ENCODE measurements at places on chromosomes 2 and 18. TPM values are rescaled to one million over a fixed set of nuclear protein-coding genes. Genes with fewer than 3 reads are reported as not detected.

- peaks cover 22% of the 10 kb centered on the region for H3K27me3 ChIP-seq
- peak; percentile 75 for DNase-seq
- peaks cover 7% of the 10 kb centered on the region for H3K4me1 ChIP-seq
- no peak overlapping the region for H3K27ac ChIP-seq
- H3K4me3 ChIP-seq, result peak overlapping the region; percentile 77
Measured at GRCh38 chr2:72142570-72143440, 4.9 kb downstream of the CYP26B1 start.

DNA sequence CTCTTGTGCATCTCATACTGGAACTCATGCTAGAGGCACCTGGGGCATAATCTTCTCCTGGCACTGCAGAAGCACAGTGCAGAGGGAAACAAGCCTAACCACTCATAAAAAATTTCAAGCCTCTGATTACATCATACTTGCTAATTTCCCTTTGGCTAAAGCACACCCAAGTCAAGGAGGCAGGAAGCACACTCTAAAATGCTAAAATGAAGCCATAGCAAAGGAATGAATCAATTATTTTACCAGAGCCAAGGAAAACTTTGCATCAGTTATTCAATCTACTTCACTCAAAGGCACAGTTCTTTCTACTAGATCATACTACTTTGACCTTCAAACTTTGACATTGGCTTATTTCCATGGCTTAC lies 79.6 kb upstream of the SPOPL start:
- H3K27me3 ChIP-seq, result peaks cover 2% of the 10 kb centered on the region
- H3K4me3 ChIP-seq, result no peak overlapping the region
- no peak overlapping the region for H3K27ac ChIP-seq
- H3K4me1 ChIP-seq, result no peaks in the 10 kb centered on the region

GRCh38 chr2:238376884-238377391 lies 49.8 kb upstream of the ASB1 start:
- DNase-seq, result no peak
- peaks cover 9% of the 10 kb centered on the region for H3K36me3 ChIP-seq
- peaks cover 18% of the 10 kb centered on the region for H3K4me1 ChIP-seq
- H3K4me3 ChIP-seq, result no peak overlapping the region
- peaks cover 2% of the 10 kb centered on the region for H3K27me3 ChIP-seq

DNA sequence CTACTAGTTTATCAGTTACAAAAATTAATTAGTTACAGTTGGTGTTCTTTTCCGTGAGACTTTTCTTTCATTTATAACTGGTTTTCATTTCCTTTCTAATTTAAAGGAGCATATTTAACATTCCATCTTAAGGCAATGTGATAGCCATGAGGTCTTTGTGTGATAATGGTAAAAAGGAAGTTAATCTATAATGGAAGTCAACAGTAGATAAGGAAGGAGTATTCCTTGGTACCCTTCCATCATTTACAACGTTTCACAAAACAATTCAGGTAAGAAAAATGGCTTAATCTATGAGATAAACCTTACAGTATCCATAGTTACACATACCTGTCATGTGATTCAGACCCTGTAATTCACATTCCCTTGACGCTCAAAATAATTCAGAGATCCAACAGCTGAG lies 525.4 kb upstream of the VWC2L start:
- DNase-seq, result no peak
- H3K27me3 ChIP-seq, result no peaks in the 10 kb centered on the region
- H3K27ac ChIP-seq, result no peak overlapping the region
- H3K4me1 ChIP-seq, result no peaks in the 10 kb centered on the region
- H3K4me3 ChIP-seq, result no peak overlapping the region
- no peaks in the 10 kb centered on the region for H3K36me3 ChIP-seq

- H3K27ac ChIP-seq, result no peak overlapping the region
- no peaks in the 10 kb centered on the region for H3K27me3 ChIP-seq
- H3K4me3 ChIP-seq, result no peak overlapping the region
- no peaks in the 10 kb centered on the region for H3K4me1 ChIP-seq
Measured at GRCh38 chr18:35426786-35427185, 49.6 kb upstream of the ZNF396 start.

DNA sequence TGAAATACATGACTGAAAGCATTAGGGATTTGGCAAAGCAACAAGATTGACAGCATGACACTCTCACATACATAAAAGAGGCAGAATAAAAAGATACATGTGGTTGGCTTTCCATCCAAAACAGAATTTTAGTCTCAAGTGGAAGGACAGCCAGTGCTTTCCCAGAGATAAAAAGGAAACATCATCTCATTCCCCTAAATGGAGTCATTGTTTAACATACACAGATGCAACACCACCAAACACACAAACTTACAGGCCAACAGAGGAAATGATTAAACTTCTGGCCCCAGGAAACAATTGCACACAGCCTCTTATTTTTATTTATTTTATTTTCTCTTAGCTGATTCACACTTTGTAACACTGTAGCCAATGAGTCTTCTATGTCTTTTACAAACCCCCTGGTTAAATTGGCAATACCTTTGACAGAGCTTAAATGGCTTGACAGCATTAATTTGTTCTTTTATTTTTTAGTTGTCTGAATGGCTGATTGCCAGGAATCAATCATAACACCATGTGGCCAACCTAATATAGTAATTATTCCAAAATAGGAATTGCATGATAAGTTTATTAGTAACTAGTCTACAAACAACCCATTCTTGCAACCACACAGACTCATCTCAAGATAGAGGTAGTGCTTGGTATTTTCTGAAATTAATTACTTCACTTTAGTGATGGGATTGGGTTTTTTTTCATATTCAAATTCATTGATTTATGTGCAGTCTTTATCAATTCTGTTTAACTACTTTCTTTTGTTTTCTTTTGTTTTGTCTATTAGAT lies 190.5 kb downstream of the RND3 start:
- H3K36me3 ChIP-seq, result no peaks in the 10 kb centered on the region
- no peaks in the 10 kb centered on the region for H3K27me3 ChIP-seq
- no peaks in the 10 kb centered on the region for H3K4me1 ChIP-seq

- H3K27ac ChIP-seq, result no peak overlapping the region
- no peaks in the 10 kb centered on the region for H3K36me3 ChIP-seq
- H3K4me1 ChIP-seq, result no peaks in the 10 kb centered on the region
- no peaks in the 10 kb centered on the region for H3K27me3 ChIP-seq
- no peak overlapping the region for H3K4me3 ChIP-seq
Measured at GRCh38 chr2:139529080-139529479, 748.9 kb upstream of the NXPH2 start.

DNA sequence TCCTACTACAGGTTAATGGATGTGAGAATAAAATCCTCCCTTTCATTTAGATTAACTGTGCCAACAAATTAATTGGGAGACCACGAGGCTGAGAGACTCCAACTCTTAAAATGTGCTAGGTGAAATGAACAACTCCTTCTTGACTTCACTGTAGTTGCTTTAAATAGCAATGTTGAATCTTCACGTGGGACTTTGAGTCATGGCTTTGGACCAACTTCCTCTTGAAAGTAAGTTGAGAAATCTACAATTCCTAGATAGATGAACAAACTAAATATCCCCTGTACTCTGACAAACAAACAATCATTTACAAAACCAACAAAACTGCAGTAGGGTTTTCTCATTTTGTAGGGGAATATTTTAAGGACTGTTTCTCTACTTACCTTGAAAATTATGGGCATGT lies 291.9 kb upstream of the SPRED2 start:
- no peaks in the 10 kb centered on the region for H3K36me3 ChIP-seq
- no peak overlapping the region for H3K4me3 ChIP-seq
- no peak overlapping the region for H3K27ac ChIP-seq
- no peak for DNase-seq
- H3K4me1 ChIP-seq, result no peaks in the 10 kb centered on the region

- H3K27ac ChIP-seq, result no peak overlapping the region
- peaks cover 27% of the 10 kb centered on the region for H3K27me3 ChIP-seq
- peak; percentile 52 for DNase-seq
- peaks cover 3% of the 10 kb centered on the region for H3K36me3 ChIP-seq
Measured at GRCh38 chr18:50560681-50561629, 1.1 kb downstream of the MAPK4 start.

- no peak overlapping the region for H3K4me3 ChIP-seq
- no peaks in the 10 kb centered on the region for H3K27me3 ChIP-seq
- H3K4me1 ChIP-seq, result no peaks in the 10 kb centered on the region
- DNase-seq, result no peak
Measured at GRCh38 chr2:199055336-199055735, 402.4 kb downstream of the SATB2 start.

DNA sequence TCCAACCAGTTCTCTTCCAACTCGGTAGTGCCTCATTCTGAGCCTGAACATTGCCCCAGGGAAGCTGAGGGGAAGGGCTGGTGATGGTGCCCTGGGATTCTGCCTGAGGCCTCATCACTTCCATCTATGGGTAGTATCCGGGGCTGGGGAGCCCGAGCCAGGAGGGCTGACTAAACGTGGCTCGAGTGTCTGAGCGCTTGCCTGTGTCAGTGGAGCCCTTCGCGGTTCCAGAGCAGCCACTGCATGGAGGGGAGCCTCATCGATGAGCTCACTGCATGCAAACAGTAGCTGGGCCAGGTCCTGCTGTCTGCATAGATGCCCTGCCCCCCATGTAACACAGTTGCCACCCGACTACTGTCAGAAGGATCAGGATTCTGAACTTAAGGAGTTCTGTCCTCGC lies 129.3 kb downstream of the GLI2 start:
- peaks cover 21% of the 10 kb centered on the region for H3K4me1 ChIP-seq
- no peaks in the 10 kb centered on the region for H3K36me3 ChIP-seq
- no peak overlapping the region for H3K27ac ChIP-seq
- H3K27me3 ChIP-seq, result peaks cover 2% of the 10 kb centered on the region
- H3K4me3 ChIP-seq, result no peak overlapping the region
- no peak for DNase-seq

DNA sequence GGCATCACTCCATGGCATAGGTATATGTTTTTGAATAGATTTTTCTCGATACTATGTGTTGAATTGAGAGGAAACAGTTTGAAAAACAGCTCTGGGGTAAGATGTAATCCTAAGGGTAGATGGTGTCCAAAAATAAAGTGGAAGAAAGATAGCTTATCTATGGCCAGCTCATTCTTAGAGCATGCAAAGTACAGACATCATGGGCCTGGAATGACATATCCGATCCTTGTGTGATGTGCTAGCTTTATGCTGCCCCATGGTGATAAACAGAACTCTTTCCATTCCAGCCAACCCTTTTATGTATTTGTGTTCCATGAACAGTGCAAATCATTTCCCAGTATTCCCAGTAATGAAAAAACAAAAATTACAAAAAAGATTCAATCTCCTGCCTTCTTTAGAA lies 390.2 kb upstream of the NXPH2 start:
- H3K4me3 ChIP-seq, result no peak overlapping the region
- no peak overlapping the region for H3K27ac ChIP-seq
- no peaks in the 10 kb centered on the region for H3K36me3 ChIP-seq
- no peaks in the 10 kb centered on the region for H3K27me3 ChIP-seq

GRCh38 chr2:170783549-170783948 lies 13.4 kb downstream of the ERICH2 start:
- H3K4me3 ChIP-seq, result no peak overlapping the region
- H3K27ac ChIP-seq, result no peak overlapping the region
- no peaks in the 10 kb centered on the region for H3K36me3 ChIP-seq
- H3K27me3 ChIP-seq, result no peaks in the 10 kb centered on the region
- H3K4me1 ChIP-seq, result no peaks in the 10 kb centered on the region

DNA sequence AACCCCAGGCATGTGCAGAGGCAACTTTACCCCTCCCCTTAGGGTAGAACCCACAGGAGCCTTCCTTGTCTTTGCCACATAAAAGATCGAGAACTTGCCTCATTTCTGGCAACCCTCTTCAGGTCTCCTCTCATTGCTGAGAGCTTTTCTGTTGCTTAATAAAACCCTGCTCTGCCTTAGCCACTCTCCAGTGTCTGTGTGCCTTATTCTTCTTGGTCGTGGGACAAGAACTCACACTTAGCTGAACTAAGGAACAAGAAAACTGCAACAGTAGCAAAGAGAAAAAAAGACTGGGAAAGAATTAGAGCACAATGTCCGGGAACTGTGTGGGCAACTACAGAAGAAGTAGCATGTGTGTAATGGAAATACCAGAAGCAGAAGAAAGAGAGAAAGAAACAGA lies 56.2 kb upstream of the SMIM21 start:
- no peak overlapping the region for H3K4me3 ChIP-seq
- no peaks in the 10 kb centered on the region for H3K27me3 ChIP-seq

- DNase-seq, result no peak
- H3K36me3 ChIP-seq, result no peaks in the 10 kb centered on the region
Measured at GRCh38 chr2:156279446-156280150, 52.9 kb downstream of the NR4A2 start.

DNA sequence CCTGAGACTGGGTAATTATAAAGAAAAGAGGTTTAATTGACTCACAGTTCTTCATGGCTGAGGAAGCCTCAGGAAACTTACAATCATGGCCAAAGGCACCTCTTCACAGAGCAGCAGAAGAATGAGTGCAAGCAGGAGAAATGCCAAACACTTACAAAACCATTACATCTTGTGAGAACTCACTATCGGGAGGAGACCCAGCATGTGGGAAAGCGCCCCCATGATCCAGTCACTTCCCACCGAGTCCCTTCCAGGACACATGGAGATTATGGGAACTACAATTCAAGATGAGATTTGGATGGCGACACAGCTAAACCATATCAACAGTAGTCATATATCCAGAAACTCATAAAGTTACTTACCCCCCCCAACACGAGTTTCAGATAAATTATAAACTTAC lies 28.6 kb downstream of the TLK1 start:
- DNase-seq, result no peak
- H3K27ac ChIP-seq, result no peak overlapping the region
- H3K4me1 ChIP-seq, result peaks cover 5% of the 10 kb centered on the region
- H3K4me3 ChIP-seq, result no peak overlapping the region

- no peak overlapping the region for H3K4me3 ChIP-seq
- H3K27ac ChIP-seq, result no peak overlapping the region
- no peaks in the 10 kb centered on the region for H3K36me3 ChIP-seq
- peaks cover 1% of the 10 kb centered on the region for H3K4me1 ChIP-seq
- H3K27me3 ChIP-seq, result peaks cover 2% of the 10 kb centered on the region
Measured at GRCh38 chr2:105446501-105446900, 47.6 kb upstream of the FHL2 start.

- H3K27ac ChIP-seq, result no peak overlapping the region
- no peak for DNase-seq
- no peaks in the 10 kb centered on the region for H3K27me3 ChIP-seq
- H3K36me3 ChIP-seq, result no peaks in the 10 kb centered on the region
Measured at GRCh38 chr2:215590010-215590745, 154.3 kb upstream of the FN1 start.

DNA sequence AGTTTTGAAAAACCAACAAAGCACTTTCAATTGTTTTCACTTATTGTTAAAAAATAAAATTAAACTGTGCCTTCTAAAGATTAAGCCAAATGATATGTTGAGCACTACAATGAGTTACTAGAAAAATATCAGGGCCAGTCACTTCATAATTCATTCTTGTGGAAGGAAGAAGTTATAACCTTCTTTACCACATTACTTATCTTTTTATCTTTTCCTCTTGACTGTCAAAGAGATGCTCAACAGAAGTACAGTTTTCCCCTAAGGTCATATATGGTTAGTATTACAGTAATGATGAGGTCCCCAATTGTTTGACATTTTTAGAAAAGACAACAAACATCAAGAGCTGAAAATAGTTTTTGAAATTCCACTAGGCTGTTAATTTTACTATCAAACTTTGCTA lies 9.4 kb downstream of the PELI1 start:
- no peak for DNase-seq
- peaks cover 7% of the 10 kb centered on the region for H3K4me1 ChIP-seq
- no peaks in the 10 kb centered on the region for H3K36me3 ChIP-seq
- H3K4me3 ChIP-seq, result no peak overlapping the region
- H3K27me3 ChIP-seq, result no peaks in the 10 kb centered on the region

LANCL1 gene
- total RNA-seq, result 72.4 TPM

FOXI3 gene
- total RNA-seq, result 0.34 TPM

PTH2R gene
- not detected for total RNA-seq

ALK gene
- total RNA-seq, result 9.6 TPM

GAREM1 gene
- total RNA-seq, result 8.7 TPM

RNF181 gene
- total RNA-seq, result 75.1 TPM

TRIM43 gene
- total RNA-seq, result 2.3 TPM
